ENCODE measurements at places on chromosomes 7 and 10. TPM values are rescaled to one million over a fixed set of nuclear protein-coding genes. Genes with fewer than 3 reads are reported as not detected.

LIPN gene
- total RNA-seq: not detected

NFE2L3 gene
- total RNA-seq: 6.2 TPM

ZNF862 gene
- total RNA-seq: 12.6 TPM

PLXNA4 gene
- total RNA-seq: 0.49 TPM

MGAM2 gene
- 0.12 TPM for total RNA-seq

C10orf90 gene
- total RNA-seq: not detected

CPXM2 gene
- not detected for total RNA-seq

DNA sequence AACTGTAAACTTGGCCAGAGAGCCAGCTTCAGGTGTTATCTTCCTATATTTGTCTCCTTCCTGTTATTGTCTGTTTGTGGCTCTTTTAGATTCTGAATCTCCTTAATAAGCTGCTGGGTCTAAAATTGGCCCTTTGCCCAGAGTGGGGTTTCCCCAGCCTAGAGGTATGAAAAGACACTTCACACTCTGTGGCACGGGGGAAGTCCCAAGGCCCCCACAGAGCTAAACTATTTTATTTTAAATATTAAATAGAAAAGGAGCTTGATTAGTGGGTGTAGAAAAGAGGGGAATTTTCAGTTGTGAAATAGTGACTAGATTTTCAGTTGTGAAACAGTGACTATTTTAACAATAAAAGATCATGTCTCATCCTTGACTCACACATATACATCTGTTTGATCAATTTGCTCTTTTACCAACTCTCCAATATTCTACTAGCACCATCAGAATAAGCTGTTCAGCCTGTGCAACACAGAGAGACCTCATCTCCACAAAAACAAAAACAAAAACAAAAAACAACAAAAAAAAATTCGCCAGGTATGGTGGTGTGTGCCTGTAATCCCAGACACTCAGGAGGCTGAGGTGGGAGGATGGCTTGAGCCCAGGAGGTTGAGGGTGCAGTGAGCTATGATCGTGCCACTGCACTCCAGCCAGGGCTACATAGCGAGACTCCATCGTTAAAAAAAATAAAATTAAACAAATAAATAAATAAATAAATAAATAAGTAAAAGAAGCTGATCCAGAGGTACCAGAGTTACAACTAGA is 24.9 kb upstream of the ADO start:
- DNase-seq: no peak
- H3K4me3 ChIP-seq: no peak overlapping the region
- H3K27ac ChIP-seq: no peak overlapping the region

GRCh38 chr10:81108516-81109199 is 571.0 kb downstream of the SH2D4B start:
- no peaks in the 10 kb centered on the region for H3K36me3 ChIP-seq
- no peaks in the 10 kb centered on the region for H3K4me1 ChIP-seq
- no peak overlapping the region for H3K4me3 ChIP-seq
- DNase-seq: no peak

- no peak overlapping the region for H3K27ac ChIP-seq
- H3K27me3 ChIP-seq: peaks cover 6% of the 10 kb centered on the region
These were observed 117.6 kb upstream of the TCF7L2 start for GRCh38 chr10:112832361-112832878.

DNA sequence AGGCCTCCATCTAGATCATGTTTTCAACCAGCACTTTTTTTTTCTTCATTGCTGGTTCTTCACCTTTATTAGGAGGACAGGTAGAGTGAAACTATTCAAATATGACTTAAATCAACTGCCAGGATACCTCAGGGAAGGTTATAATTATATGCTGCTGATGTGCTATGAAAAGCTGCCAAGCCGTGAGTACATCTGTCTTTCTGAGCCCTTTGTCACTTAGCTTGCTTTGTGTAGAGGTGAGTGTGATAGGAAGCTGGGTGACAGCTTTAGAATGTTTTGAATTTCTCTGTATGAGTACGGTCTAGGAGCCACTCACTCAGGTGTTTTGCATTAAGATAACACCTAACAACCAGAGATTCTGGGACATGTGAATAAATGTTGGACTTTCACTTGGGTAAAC is 365.2 kb downstream of the OTUD1 start:
- no peak overlapping the region for H3K4me3 ChIP-seq
- no peaks in the 10 kb centered on the region for H3K36me3 ChIP-seq
- no peaks in the 10 kb centered on the region for H3K27me3 ChIP-seq
- no peak for DNase-seq
- no peak overlapping the region for H3K27ac ChIP-seq

DNA sequence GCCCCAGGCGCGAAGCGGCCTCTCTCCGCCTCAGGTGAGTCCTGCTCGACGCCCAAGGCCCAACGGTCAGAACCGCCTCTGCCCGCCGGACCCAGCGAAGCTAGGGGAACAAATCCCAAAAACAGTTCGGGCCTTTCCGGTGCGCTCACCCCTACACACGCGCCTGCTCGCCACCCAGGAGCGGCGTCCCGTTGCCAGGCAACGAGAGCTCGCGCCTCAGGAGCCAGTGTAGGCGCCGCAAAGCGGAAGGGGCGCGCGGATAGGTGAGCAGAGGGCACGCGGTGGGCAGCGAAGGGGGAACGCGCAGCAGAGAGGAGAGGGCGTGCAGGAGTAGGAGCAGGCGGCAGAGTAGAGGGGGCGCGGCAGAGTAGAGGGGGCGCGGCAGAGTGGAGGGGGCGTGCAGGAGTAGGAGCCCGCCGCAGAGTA is at the start of the genes DYDC1 and DYDC2:
DYDC1 (minus strand) TSS at position 193 of the 426 bp plus-strand sequence. CDS start 4,154 bp downstream, outside the sequence.
DYDC2 (plus strand) TSS at position 219 of the 426 bp plus-strand sequence. CDS start 5,663 bp downstream, outside the sequence.
- H3K27me3 ChIP-seq: peaks cover 20% of the 10 kb centered on the region
- no peak within 1 kb of the TSS for H3K27ac ChIP-seq
- H3K36me3 ChIP-seq: no peaks in the 10 kb centered on the region
- peaks cover 5% of the 10 kb centered on the region for H3K4me1 ChIP-seq

GRCh38 chr10:90451283-90451682 is 406.6 kb downstream of the HTR7 start:
- no peaks in the 10 kb centered on the region for H3K4me1 ChIP-seq
- H3K4me3 ChIP-seq: no peak overlapping the region
- no peak overlapping the region for H3K27ac ChIP-seq
- no peaks in the 10 kb centered on the region for H3K27me3 ChIP-seq

GRCh38 chr7:120553491-120553890 is 280.5 kb downstream of the KCND2 start:
- H3K27me3 ChIP-seq: no peaks in the 10 kb centered on the region
- DNase-seq: no peak
- no peak overlapping the region for H3K27ac ChIP-seq
- no peak overlapping the region for H3K4me3 ChIP-seq
- H3K36me3 ChIP-seq: no peaks in the 10 kb centered on the region

- H3K4me3 ChIP-seq: no peak overlapping the region
- H3K36me3 ChIP-seq: no peaks in the 10 kb centered on the region
- H3K27me3 ChIP-seq: no peaks in the 10 kb centered on the region
- no peak overlapping the region for H3K27ac ChIP-seq
- peaks cover 29% of the 10 kb centered on the region for H3K4me1 ChIP-seq
- DNase-seq: no peak
These were observed 207.6 kb upstream of the KLF14 start for GRCh38 chr7:130941322-130942210.

GRCh38 chr10:79069325-79070080 is 737 bp downstream of the ZMIZ1 start:
- peak overlapping the region; percentile 89 for H3K27ac ChIP-seq
- DNase-seq: peak; percentile 70
- H3K4me3 ChIP-seq: peak overlapping the region; percentile 95
- no peaks in the 10 kb centered on the region for H3K36me3 ChIP-seq

GRCh38 chr10:102287538-102287937 is 42.2 kb downstream of the GBF1 start:
- H3K27ac ChIP-seq: no peak overlapping the region
- DNase-seq: no peak
- no peaks in the 10 kb centered on the region for H3K36me3 ChIP-seq
- no peaks in the 10 kb centered on the region for H3K4me1 ChIP-seq
- H3K4me3 ChIP-seq: no peak overlapping the region
